Chondrocyte (in vitro differentiated cells): ENCODE measurements at places on chromosomes 1 and 21. TPM values are rescaled to one million over a fixed set of nuclear protein-coding genes. Genes with fewer than 3 reads are reported as not detected.

OR2T35 gene
- total RNA-seq = not detected in 3 replicates

LMX1A gene
- total RNA-seq = not detected in 3 replicates

LINGO4 gene
- total RNA-seq = not detected in 3 replicates

DNA sequence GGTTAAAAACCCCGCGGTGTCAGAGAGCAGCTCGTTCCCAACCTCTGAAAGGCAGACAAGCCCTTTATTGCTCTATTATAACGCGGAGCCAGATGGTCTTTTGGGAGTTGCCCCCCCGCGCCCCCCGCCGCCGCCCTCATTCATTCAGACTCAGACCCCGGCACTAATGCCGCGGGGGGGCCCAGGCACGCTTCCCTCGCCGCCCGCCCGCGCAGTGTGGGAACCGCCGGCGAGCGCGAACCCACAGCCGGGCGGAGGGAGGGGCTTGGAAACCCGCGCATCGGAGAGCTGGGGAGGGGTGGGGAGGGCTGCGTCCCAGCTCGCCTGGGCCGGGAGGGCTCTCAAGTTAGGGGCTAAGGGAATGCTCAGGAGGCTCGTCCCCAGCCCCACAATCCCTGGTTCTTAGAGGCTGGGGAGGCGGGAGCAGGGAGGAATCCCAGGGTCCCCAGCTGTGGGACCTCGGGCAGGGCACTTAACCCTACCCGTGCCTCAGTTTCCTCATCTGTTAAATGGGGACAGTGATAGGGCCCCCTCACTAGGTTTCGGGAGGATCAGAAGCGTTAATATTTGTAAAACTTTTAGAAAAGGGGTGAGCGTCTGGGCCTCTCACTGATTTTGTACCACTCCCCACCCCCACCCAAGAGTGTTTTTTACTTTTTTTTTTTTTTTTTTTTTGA lies 10.9 kb upstream of the HES5 start:
- peaks cover 4% of the 10 kb centered on the region for H3K27me3 ChIP-seq
- H3K27ac ChIP-seq = no peak overlapping the region
- no peak overlapping the region for H3K4me3 ChIP-seq
- no peak for DNase-seq

DNA sequence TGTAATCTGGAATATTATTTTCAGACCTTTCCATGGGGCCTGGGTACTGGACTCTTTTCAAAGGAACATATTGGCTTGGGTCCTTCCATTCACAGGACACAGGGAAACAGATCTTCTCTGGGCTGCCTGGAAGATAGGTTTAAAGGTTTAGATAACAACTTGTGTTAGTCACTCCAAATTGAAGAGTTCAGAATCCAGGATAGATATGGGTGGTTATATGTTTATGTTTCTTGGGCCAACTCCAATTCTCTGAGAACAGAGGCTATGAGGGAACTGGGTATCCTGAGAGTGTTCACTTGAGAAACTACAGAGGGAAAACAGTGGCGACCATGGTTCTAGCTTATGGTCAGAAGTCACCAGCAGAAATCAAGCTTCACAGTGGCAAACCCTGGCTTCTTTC lies 8.7 kb upstream of the PIGM start:
- no peaks in the 10 kb centered on the region for H3K4me1 ChIP-seq
- H3K4me3 ChIP-seq = no peak overlapping the region
- no peaks in the 10 kb centered on the region for H3K36me3 ChIP-seq
- no peak for DNase-seq

- no peak overlapping the region for H3K27ac ChIP-seq
- H3K27me3 ChIP-seq = no peaks in the 10 kb centered on the region
- DNase-seq = no peak
- H3K4me3 ChIP-seq = no peak overlapping the region
These were observed 31.8 kb downstream of the GNG4 start for GRCh38 chr1:235617808-235618207.

GRCh38 chr1:75964760-75965408 lies 32.7 kb upstream of the ASB17 start:
- no peaks in the 10 kb centered on the region for H3K27me3 ChIP-seq
- peaks cover 11% of the 10 kb centered on the region for H3K4me1 ChIP-seq
- DNase-seq = no peak
- peak overlapping the region; percentile 43 for H3K27ac ChIP-seq
- H3K36me3 ChIP-seq = peaks cover 2% of the 10 kb centered on the region

GRCh38 chr1:235942979-235943575 lies 76.4 kb upstream of the LYST start:
- no peak overlapping the region for H3K4me3 ChIP-seq
- H3K36me3 ChIP-seq = no peaks in the 10 kb centered on the region
- H3K27me3 ChIP-seq = no peaks in the 10 kb centered on the region

GRCh38 chr1:59051007-59051406 lies 245.9 kb upstream of the FGGY start:
- H3K27me3 ChIP-seq = peaks cover 1% of the 10 kb centered on the region
- no peak overlapping the region for H3K4me3 ChIP-seq
- no peaks in the 10 kb centered on the region for H3K36me3 ChIP-seq
- no peak for DNase-seq

GRCh38 chr1:6904476-6905170 lies 119.4 kb downstream of the CAMTA1 start:
- H3K36me3 ChIP-seq = no peaks in the 10 kb centered on the region
- H3K4me3 ChIP-seq = no peak overlapping the region
- no peak overlapping the region for H3K27ac ChIP-seq
- DNase-seq = no peak

- peaks cover 8% of the 10 kb centered on the region for H3K27me3 ChIP-seq
- no peak for DNase-seq
- H3K27ac ChIP-seq = no peak overlapping the region
- peaks cover 9% of the 10 kb centered on the region for H3K4me1 ChIP-seq
- peaks cover 1% of the 10 kb centered on the region for H3K36me3 ChIP-seq
These were observed 75.4 kb downstream of the SLC25A24 start for GRCh38 chr1:108124622-108125311.

GRCh38 chr1:154944401-154945159 lies 8.1 kb upstream of the PMVK start:
- H3K4me1 ChIP-seq = peaks cover 12% of the 10 kb centered on the region
- H3K27ac ChIP-seq = no peak overlapping the region
- no peak for DNase-seq
- H3K36me3 ChIP-seq = peaks cover 7% of the 10 kb centered on the region

- peaks cover 73% of the 10 kb centered on the region for H3K4me1 ChIP-seq
- H3K4me3 ChIP-seq = no peak overlapping the region
- H3K27ac ChIP-seq = peak overlapping the region; percentile 70
- no peaks in the 10 kb centered on the region for H3K27me3 ChIP-seq
- DNase-seq = no peak
These were observed 58.3 kb downstream of the ERG start for GRCh38 chr21:38439957-38440356.

- H3K27me3 ChIP-seq = no peaks in the 10 kb centered on the region
- peaks cover 54% of the 10 kb centered on the region for H3K4me1 ChIP-seq
- H3K36me3 ChIP-seq = peaks cover 26% of the 10 kb centered on the region
- H3K27ac ChIP-seq = peak overlapping the region; percentile 99
These were observed 9.5 kb upstream of the TMEM39B start for GRCh38 chr1:32063261-32063681.
